ENCODE measurements at places on chromosomes 3 and 15. TPM values are rescaled to one million over a fixed set of nuclear protein-coding genes. Genes with fewer than 3 reads are reported as not detected.
A peak's percentile ranks its signal among the peaks of the same experiment; 100 is the strongest.

DNA sequence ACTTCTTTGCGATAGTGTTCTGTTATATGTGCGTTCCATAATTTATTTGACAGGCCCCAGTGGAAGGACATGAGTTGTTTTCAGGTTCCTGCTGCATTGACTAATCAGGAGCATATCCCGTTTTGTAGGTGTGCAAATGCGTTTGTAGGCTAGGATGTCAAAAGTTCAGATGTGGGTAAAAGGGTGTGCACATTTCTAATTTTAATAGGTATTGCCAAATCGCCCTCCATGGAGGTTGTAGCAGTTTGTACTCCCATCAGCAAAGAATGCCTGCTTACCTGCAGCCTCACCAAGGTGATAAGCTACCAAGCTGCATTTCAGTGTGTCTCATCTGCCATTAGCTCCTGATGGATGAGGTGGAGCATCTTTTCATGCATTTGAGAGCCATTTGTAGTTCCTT lies 36.3 kb downstream of the KLF13 start:
- no peak for DNase-seq

DNA sequence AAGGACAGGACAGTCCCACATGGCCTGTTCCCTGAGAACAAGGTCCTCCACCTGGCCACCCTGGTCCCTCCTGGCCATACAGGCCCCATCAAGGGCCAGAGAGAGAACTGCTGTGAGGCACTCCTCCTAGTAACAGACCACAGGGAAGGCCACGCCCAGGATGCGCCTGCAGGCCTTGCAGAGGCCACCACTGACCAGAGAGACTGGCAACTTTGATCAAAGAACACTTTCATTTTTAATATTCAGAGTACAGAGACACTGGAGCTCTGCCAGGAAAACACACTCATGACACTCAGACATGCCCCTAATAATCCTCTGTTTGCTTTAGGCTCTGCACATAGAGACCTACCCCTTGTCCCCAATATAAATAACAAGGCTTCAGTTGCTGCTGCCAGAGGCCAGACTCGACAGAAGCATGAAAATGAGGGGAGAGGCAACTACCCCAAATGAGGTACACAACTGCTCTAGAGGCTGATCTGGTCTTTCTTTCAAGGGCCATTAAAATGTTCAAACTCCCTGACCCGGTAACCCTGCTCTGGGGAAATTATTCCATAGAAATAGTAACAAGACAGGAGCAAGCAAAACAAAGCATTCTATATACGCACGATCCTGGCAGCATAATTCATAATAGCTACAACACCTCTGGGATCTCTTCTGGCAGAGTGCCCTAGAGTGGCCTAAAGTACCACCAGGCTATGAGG lies 44.8 kb downstream of the CCDC12 start:
- DNase-seq, result no peak

Gene PRRT3
- total RNA-seq, result 0.58 TPM

DNA sequence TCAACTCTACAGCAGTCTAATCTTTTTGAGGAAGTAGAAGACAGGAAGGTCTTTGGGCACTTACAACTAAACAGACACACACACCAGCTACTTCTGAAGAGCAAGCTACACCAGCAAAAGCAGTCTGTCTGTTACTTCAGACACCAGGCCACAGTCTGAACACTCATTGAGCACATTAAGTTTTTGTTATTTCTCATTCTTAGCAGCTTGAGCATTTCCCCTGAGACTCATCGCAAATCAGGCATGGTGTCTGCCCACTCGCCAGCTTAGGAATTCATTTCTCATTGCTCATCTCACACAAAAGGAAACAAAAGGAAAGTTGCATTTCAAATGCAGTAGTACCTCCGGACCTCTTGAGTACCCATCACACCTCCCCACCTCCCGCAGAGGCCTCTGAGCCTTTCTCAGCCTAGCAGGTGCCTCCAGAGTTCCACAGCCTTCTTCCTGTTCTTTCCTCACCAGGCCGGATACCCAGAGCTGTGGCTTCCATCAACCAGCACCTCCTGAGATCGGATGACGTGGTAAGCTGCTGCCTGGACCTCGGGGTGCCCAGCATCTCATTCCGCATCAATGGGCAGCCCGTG lies 302.0 kb downstream of the RYR3 start:
- DNase-seq, result no peak

Gene GOLGA8O
- not detected for total RNA-seq

Gene OR4M2
- total RNA-seq, result not detected

GRCh38 chr3:157064402-157064801 lies 95.5 kb downstream of the CCNL1 start:
- DNase-seq, result no peak

DNA sequence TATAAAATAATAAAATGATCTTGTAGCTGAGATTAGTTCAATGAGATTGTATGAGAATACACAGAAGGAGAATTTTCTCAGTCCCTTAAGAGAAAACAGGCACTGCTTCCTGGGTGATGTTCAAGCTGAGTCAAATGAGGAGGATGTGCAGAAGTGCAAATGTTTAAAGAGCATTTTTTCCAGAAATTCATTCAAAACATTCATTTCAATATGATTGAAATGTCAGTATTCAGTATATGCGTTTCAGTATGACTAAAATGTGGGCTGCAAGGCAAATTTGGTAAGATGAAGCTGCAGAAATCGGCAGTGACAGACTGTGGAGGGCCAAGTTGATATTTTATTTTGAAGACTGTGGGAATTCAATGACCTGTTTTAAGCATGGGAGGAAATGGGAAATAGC lies 19.3 kb upstream of the PYDC2 start:
- no peak for DNase-seq

GRCh38 chr3:138188013-138188730 lies 1.1 kb downstream of the ARMC8 start:
- DNase-seq, result no peak

- DNase-seq, result peak; percentile 87
Measured at GRCh38 chr15:77418391-77418965, 1.4 kb downstream of the PEAK1 start.

DNA sequence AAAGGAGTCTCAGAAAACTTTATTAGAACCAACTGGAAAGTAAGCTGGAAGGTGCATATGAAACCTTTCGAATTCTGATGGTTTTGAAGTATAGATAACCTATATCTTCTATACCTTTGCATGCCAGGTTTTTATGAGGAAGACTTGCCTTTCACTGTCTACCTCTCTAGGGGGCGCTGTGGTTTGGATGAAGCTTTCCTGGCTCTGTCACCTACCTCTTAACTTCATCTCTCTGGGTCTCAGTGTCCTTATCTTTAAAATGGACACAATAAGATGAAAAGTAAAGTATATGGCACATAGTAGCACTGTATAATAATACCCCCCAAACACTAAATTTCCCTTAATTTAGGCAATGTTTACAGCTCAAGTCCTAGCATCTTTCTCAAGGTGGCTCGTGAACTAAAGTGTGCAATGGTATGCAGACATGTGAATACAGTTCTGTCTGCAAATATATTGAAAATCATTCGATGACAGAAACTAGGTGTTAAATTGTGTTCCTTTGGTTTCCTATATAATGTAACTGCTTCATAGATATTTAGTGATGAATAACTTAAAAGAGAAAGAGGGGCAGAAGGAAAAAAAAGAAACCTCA lies 314.3 kb downstream of the CHST2 start:
- DNase-seq, result no peak

Measured in SJSA1 (cell line).